Stimulated activated CD8-positive, alpha-beta memory T cell treated with anti-CD3 and anti-CD28 coated beads, Interleukin-12 subunit alpha, Interleukin-12 subunit beta, amount 100 ng/mL, for 4 hours (primary cell): ENCODE measurements at places on chromosomes 3 and 15.
A peak's percentile ranks its signal among the peaks of the same experiment; 100 is the strongest.

GRCh38 chr15:32676169-32676568 is 34.7 kb downstream of the SCG5 start:
- no peak for DNase-seq

- no peak for DNase-seq
These were observed 20.5 kb downstream of the PRR23E start for GRCh38 chr3:127213381-127213918.

DNA sequence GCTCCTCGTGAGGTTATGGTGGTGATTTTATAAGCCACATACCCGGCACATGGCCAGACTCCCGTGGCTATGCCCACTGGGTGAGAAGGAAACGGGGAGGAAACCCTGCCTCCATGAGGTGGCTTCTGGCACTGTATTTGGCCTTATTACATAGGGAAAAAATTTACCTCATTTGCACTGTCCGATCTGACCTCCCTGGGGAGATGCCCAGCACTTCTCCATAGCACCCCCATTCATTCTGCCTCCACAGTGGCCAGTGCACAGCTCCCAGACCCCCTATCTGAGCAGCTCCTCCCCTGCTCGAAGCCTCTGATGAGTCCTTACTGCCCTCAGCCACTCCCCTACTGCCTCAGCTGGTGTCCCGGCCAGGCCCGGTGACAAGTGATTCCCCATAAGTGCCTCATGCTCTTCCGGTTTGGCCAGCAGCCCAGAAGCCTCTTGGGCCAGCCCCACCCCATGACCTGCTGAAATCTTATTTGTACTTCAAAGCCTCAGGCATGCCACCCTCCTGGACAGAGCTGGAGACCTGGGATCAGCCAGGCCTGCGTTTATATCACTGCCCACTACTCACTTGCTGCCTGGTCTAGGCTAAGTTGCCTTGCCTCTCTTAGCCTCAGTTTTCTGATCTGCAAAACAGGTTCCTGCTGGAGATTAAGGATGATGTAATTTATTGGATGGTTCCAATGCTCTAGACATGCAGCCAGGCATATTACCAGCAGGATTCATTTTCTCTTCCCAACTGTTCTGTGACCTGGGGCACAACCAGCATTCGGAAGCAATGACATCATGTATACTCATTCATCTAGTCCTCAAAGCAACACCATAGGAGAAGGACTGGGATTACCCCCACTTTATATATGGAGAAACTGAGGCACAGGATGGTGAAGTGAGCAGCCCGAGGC is 30.6 kb upstream of the SLC6A6 start:
- no peak for DNase-seq

GRCh38 chr3:47266709-47267489 is 15.7 kb downstream of the KIF9 start:
- peak; percentile 22 for DNase-seq

DNA sequence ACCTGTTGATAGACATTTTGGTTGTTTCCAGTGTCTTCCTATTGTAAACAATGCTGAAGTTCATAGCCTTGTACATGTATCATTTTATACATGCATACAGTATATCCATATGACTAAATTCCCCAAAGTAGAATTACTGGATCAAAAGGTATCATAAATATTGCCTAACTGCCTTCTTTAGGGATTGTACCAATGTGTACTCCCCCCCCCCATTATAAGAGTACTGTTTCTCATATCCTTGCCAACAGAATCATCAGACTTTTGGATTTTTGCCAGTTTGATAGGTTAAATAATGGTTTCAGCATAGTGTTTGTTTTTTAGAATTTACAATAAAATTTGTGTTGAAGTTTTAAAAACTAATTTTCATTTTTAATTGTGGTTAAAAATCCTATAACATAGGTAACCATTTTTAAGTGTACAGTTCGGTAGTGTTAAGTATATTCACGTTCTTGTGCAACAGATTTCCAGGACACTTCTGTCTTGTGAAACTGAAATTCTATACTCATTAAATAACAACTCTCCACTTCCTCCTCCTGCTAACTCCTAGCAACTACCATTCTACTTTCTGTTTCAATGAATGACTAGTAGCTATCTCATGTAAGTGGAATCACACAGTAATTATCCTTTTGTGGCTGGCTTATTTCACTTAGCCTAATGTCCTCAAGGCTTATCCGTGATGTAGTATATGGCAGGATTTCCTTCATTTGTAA is 30.8 kb upstream of the MAP3K13 start:
- DNase-seq = no peak

GRCh38 chr3:71110385-71111222 is 472.9 kb downstream of the FOXP1 start:
- DNase-seq = no peak

DNA sequence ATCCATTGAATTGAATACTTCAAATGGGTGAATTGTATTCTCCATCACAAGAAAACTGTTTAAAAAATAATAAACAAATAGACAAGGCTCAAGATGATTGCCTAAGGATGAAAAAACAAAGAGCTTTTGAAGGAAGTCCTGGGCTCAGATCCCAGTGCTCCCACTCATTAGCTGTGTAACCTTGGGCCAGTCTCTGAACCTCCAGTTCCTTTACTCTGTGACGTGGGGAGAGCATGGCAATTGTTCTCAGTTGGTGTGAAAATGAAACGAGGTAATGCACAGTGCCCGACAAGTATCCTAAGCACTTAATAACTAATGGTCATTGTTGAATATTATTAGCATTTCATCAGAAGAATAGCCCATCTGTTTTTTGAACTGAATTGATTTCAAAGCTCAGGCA is 40.7 kb downstream of the TNIK start:
- DNase-seq = no peak

- DNase-seq = no peak
These were observed 335.5 kb downstream of the IL5RA start for GRCh38 chr3:2774481-2775249.

DNA sequence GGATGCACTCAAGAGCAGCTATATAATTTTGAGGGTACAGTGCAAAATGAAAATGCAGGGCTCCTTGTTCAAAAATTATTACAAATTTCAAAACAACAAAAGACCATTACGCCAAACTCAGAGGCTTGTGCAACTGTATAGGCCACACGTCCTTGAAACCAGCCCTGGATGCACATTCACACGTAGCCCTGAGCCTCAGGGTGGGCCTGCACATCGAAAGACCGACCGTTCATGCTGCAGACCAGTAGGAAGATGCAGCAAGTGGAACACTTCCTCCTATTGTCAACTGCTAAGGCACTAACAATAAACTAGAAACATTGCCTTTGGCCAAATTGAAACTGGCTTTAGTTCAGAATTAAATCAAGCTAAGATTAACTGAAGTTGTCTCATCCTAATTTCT is 174.7 kb downstream of the SHOX2 start:
- DNase-seq = no peak

- DNase-seq = no peak
These were observed 15.7 kb upstream of the AEN start for GRCh38 chr15:88605189-88606069.

- DNase-seq = no peak
These were observed 509 bp upstream of the LRRC3B start for GRCh38 chr3:26621906-26622620.

DNA sequence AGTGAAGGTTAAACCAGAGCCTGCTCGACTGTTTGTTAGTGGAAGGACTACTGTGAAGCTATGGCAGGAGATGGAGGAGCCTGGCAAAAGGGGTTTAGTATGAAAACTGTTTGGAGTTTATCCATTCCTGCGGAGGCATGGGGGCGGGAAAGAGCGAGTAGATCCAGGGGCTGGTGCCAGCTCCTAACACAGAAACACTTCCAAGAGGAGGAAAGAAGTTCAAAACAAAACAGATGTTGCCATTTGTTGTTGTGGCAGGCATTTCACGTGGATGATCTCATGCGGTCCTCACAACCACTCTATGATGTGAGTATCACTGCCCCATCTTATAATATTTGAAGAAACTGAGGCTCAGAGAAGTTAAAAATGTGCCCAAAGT is 30.7 kb upstream of the KY start:
- no peak for DNase-seq

- no peak for DNase-seq
These were observed 2.2 kb downstream of the LTK start for GRCh38 chr15:41511331-41511898.

DNA sequence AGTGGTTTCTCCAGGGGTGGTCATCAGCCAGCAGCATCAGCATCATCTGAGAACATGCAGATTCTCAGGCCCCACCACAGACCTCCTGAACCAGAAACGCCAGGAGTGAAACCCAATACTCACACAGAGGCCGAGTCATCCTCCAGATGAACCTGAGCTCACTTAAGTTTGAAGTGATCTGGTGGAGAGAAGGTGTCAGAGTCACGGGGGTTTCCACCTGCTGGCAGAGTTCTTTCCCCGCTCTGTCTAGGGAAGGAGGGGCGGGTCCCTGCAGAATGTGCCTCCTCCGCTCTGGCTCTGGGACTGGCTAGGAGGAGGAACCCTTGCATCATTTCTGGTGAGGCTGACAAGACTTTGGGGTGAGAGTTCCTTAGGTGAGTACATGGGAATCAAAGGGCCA is 13.3 kb upstream of the KIF23 start:
- no peak for DNase-seq

DNA sequence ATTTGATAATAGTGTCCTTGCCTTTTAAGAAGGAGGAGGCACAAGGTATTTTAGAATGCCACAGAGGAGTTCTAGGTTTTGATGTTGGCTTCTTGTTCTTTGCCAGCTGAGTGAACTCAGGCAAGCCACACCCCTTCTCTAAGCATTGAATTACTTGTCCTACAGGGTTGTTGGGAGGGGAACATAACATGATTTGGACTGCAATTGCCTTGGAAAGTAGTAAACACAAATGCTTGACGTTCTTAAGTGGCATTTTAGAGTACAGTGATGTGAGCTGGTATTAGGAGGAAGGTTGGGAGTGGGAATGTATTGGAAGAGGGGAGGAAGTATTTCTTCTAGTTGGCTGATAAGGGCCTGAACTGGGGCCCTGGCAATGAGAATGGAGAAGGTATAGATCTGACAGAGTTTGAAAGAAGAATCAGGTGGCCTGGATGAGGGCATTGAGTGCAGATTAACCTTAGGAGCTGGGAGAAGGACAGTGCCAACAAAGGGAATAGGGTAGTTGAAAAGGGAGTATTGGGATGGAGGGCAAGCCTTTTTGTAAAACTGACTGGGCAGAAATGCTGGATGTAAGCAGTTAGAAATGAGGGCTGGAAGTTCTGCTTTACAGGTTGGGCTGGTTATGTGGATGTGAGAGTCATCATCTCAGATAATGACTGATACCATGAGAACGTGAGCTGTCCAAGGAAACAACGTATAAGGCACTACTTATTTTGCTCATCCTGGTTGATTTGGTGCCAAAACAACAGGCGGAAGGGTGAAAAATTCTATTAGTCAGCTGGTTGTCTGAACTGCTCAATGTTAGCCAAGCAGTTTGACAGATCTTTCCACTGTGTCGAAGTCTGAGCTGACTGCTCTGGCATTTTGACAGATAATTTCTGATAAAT is 16.7 kb downstream of the KAT2B start:
- DNase-seq = no peak

DNA sequence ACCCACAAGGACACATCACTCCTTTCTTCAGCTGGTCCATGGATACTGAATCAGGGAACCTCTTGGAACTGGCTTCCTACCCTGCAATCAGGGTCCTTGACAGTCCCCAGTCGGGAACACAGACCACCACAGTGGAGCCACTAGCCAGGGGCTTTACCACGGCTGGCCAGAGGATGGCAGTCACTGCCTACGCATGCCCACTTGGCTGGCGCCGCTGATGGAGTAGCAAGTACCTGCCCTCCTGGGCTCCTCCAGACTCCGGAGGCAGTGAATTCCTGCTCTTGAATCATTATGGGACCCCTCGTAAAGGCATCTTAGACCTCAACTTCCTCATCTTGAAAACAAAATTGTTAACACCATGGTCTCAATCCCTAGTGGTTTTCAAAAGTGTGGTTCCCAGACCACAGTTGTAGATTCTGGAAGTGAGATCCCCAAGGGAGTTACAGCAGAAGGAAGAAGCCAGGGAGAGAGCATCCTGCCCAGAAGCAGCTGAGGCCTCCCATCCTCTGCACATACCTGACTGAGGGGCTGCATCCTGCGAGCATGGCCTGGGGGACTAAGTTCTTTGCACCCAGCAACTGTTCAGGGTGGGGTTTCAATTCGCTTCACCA is 9.1 kb upstream of the SKIC8 start:
- DNase-seq = no peak

DNA sequence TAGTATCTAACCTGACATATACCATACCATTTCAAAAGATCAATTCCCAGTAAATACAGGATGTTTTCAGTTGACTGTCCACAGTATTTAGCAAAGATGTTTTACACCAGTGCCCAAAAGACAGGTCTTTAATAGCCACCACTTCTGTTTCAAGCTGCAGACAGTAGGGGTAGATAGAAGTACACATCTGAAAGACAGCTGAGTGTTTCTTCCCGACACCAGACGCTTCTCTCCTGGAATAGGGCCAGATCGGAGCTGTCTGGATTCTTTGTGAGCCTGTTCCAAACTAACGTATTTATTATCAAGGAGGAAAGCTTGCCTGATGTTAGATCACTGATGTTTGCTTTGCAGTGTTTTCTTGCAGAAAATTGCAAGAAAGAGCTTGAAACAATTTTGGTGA is 136.1 kb upstream of the RBMS3 start:
- DNase-seq = no peak

GRCh38 chr3:65824166-65824565 is 214.6 kb downstream of the MAGI1 start:
- DNase-seq = no peak

DNA sequence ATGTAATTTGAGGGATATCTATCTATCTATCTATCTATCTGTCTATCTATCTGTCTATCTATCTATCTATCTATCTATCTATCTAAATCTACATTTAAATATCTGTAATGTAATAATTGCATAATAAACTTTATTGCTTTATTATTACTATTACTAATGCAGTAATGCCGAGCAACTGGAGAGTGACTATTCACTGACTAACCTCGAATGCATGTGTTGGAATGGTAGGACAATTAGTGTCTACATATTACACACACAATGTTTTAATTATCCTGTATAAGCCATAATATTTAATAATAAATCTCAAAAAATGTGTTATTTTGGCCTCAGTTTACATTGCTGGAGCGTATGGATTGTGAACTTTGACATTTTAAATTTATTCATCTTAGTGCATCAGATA is 25.2 kb upstream of the CNTN3 start:
- no peak for DNase-seq

DNA sequence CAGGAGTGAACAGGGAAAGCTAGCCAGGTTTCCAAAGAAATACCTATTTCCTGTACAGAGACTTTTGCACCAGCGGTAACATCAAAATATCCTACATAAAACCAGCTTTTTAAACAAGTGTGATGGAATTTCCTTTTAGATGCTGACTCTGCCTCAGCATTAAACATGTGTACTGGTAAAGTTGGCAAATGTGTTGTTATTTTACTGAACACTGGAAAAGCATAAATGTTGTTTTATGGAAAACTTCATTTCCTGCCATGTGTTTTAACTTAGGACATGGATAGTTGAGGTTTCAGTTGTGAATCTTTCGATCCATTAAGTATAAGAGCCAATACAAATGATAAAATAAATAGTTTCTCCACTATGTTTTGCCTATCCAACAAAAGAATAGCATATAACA is 15.7 kb downstream of the OXNAD1 start:
- DNase-seq = no peak

- DNase-seq = no peak
These were observed 27.2 kb downstream of the AKAP13 start for GRCh38 chr15:85407421-85408269.
